ENCODE measurements at places on chromosomes 2 and 18.
A peak's percentile ranks its signal among the peaks of the same experiment; 100 is the strongest.

- no peak for DNase-seq
Measured at GRCh38 chr2:86056590-86057331, 48.9 kb downstream of the POLR1A start.

- DNase-seq = no peak
Measured at GRCh38 chr2:58350484-58350883, 109.4 kb upstream of the FANCL start.

- no peak for DNase-seq
Measured at GRCh38 chr18:22838639-22839277, 94.4 kb upstream of the RBBP8 start.

DNA sequence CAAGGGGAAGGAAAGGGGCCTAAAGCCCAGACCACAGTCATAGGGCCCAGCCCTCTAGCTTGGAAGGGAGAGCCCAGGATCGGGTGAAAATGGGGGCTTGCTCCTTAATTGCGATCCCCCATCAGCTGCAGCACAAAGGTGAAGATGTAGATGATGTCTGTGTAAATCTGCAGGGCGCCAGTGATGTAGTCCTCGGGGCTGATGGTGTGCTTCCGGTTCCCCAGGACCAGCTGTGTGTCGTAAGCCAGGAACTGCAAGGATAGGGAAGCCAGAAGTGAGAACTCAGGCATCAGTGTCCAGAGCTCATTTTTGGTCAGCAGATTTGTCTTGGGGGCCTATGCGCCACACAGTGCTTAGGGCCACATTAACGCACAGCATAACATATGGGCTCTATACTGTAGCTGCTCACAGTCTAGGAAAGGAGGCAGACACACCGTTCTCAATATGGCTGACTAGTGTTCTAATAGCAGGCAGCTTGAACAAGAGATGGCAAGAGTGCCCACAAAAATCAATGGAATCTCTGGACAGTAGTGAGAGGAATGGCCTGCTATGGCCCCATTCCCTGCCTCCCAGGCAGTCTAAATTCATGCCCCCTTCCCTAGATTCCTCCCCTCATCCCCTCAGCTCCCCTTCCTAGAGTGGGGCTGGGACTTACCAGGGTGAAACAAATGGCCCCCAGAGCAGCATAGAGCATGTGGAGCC, 5.2 kb downstream of the PNKD start:
- DNase-seq = no peak

DNA sequence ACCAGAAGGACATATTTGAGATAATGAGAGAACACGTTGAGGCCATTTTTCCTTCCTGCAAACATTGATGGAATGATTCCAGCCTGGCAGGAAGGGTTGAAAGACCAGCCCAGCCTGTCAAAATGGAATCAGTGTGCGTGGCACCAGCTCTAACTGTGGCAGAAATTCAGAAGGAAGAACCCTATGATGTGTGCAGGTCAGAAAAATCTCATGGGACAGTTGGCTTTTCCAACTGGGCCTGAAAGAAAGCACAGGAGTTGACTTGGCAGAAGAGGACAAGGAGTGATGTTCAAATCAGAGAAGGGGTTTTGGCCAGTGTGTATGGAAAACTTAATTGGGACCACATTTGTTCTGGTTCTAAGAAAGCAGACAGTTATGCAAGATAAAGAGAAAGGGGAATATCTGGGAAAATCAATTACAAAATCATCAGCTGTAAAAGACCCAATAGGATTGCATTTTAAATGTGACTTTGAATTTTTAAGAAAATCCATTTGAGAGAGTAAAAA, 192.8 kb upstream of the PID1 start:
- DNase-seq = no peak

DNA sequence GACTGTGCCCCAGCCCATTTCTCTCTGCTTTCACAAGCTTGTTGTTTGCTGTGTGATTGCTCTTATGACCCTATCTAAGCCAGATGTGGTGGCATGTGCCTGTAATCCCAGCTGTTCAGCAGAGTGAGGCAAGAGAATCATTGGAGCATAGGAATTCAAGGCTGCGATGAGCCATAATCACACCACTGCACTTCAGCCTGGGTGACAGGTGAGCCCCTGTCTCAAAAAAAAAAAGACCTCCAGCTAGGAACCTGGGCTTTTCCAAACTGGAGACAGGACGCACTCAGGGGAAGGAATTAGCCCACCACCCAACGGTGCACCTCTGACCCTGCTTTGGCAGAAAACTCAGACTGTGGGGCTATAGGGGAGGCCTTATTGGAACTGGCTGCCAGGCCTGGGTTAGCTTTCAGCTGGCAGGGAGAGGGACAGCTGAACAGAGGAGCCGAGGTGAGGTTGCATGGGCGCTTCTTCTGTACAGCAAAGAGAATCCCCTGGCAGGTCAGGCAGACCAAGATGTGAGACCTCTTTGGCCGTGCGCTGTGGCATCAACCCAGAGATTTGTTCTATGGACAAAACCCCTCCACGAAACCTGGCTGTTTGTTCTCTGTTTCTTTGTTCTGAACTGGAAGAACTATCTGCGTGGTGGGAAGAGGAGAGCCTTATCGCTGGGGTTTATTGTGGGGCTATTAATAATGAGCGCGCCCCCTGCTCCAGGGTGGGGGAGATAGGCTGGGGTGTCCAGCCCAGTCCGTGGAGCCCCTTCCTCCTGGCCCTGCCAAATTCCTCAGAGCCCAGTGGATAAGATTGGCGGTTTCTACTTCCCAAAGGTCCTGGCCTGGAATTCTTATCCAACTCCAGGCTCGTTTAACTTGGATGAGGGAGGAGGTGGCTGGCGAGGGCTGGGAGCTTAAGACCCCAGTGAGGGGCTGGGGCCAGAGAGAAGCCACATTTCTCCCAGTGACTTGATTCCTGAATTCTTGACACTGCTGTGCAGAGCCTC, 38.8 kb upstream of the SMAD7 start:
- no peak for DNase-seq

DNA sequence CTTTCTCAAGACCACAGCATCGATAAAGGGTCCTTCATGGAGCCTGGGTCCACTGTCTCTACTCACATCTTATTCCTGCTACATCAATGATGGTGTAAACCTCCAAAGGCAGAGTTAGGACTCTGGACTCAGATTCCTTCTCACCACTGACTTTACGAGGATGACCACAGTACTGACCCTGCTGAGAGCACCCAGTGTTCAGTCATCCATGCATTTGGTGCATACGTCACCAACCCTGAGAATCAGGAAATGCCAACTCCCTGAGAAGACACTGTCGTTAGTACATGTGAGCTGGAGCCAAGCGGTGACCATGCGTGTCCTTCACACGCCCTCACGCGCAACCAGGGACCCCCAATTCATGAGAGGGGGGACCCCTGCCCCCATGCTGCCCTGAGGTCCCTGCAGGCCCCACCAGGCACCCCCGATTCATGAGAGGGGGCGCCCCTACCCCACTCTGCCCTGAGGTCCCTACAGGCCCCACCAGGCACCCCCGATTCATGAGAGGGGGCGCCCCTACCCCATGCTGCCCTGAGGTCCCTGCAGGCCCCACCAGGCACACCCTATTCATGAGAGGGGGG, 178.4 kb upstream of the TPO start:
- DNase-seq = peak; percentile 2

DNA sequence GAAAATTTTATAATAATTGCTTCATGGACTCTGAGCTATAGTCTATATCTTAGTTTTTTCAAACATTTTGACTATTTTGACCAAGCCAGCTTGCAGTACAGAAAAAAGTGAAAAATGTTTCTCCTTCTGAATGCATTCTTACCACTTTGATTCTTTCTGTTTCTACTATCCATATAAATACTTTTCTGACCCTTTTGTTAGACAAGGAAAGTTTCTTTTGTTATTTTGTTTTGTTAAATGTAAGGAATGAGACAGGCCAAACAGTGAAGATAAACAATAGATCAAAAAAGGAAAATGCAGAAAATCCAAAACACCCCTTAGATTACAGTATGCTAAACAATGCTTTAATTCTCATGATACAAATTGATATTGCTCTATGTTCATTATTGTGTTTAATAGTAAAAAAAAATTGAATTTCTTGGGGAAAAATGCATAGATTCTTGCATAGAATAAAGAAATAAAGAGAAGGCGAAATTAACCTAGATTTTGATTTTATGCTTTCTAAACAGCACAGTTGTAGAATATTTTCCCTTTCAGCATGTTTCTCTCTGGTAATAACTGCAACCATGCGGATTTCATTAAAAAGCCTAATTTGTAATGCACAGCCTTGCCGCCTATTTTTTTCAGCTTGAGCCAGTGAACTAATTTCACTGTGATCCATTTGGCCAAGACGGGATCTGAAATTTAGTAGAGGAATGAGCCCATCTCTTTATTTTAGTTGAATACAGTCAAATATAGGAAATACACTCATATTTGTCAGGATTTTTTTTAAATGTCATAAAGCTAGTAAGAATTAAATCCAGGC, 976 bp downstream of the TNFAIP6 start:
- no peak for DNase-seq

DNA sequence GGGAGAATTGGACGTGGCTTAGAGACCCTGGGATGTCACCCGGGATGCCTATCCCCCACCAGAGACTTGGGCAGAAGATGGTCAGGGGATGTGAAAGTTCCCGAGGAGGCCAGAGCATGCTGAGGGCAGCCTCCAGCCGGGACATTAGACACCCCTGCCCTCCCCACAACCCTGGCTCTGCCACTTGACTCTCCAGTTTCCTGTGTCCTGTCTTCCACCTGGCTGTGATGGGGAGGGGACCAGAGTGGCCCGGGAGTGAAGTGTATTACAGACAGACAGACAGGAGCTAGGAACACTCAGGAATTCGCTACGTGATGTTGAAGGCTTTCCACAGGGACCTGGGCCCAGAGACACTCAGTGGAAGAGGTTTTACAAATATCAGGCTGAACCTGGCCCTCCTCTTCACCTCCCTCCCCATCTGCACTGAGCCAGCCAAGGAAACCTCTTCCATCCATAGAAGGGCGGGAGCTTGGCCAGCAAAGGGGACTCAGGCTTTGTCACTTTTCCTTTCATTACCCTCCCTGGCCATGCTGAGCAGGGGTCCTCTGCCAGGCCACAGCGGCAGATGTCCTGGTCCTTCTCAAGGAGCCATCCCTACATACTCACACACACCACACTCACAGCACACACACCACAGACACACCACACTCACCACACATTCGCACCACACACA, 60.7 kb downstream of the SDC1 start:
- peak; percentile 44 for DNase-seq

DNA sequence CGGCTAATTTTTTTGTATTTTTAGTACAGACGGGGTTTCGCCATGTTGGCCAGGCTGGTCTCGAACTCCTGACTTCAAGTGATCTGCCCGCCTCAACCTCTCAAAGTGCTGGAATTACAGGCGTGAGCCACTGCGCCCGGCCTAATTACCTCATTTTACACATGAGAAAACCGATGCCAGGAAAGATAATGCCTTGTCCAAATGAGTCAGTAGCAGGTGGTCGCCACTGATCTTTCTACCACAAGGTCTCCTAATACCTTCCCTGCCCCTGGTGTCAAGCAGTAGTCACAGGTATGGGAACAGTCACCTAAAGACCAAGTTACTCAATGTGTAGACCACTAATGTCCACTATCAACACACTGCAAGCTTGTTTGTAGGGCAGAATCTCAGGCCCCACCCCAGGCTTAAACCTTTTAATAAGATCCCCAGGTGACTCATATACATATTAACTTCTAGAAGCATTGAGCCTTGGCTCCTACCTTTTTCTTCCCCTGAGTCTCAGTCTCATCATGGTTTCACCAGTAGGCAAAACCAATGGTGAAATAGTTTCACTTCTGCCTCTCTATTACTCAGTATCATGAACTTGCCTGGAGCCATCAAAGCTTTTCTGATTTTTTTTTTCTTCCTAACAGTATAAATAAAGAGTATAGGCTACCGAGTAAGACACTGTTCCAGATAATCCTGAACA, 6.9 kb upstream of the EPB41L5 start:
- no peak for DNase-seq

- DNase-seq = no peak
Measured at GRCh38 chr2:218360453-218360852, 3.8 kb downstream of the CATIP start.

GRCh38 chr2:40434731-40435271, 17.1 kb downstream of the SLC8A1 start:
- peak; percentile 91 for DNase-seq

DNA sequence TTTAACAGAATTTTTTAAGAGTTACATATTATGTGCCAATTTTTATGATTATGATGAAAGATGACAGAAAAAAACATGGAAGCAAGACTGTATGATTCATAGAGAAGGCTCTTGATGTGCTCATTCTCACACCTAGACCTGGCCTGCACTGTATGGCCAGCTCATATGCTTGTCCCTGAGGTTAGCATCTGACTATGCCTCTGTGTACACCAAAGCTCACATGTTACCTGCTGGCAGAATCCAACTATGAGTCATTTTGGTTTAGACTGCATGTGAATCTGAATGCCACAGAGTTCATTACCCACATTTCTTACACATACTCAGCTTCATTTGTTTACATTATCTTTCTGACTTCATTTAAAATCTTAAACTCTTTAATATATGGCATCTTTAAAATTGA, 139.0 kb downstream of the DSC3 start:
- no peak for DNase-seq

GRCh38 chr18:64103986-64104385, 44.9 kb downstream of the LINC00305 start:
- DNase-seq = no peak

- peak; percentile 48 for DNase-seq
Measured at GRCh38 chr2:226578879-226579278, 220.7 kb downstream of the IRS1 start.

- DNase-seq = no peak
Measured at GRCh38 chr2:31287654-31288053, 53.7 kb downstream of the EHD3 start.

- no peak for DNase-seq
Measured at GRCh38 chr2:190646780-190647522, 1.9 kb upstream of the NAB1 start.

DNA sequence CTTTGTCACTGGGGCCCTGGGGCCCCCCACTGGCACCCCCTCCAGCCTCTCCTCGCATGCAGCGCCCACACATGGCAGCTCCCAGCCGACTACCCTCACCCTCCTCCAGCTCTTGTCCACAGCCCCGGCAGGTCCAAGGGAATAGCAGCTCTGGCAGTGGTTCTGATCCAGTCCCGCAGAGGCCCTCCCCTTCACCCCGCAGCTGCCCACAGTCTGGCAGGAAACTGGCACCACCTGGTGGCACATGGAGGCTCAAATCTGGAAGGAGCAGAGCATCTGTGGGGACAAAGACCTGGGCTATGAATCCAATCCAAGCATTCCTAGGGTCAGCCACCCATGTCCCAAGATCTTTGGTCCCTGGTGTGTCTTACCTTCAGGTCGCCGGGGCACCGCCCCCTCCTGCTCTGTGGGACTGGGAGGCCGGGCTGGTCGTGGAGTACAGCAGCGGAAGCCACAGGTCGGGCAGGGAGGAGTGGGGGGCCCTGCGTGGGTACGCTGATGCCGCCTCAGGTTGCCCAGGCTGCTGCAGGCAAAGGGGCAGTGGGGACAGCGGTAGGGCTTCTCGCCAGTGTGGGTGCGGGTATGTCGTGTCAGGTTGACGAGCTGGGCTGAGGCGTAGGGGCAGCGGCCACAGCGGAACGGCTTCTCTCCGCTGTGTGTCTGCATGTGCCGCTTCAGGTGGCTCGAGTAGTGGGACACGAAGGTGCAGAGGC, 2.3 kb downstream of the ZNF513 start:
- peak; percentile 38 for DNase-seq

Data from SW 1271 (cell line).